ENCODE measurements at places on chromosomes 3 and 15.

DNA sequence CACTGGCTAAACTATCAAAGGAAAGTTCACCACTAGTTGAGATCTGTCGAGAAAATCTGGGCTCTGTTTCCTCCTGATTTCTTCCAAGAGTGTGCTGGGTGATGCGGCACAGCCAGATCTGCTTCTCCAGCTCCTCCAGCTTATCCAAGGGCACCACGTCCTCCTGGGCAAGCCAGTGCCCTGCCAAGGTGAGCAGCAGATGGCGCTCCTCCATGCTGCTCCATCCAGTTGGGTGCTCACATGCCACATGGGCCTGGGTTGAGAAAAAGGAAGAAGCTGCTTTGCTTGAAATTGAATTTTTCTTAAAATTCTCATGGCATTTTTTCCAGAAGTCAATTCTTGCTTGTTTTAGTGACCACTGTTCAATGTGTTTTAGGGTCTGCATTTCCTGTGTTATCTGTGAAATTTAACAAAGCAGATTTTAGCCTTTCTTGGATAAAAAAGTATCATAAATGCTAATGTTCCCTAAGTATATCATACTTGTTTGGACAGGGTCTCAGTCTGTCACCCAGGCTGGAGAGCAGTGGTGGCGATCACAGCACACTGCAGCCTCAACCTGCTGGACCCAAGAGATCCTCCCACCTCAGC is 47.3 kb downstream of the EIF3J start:
- peaks cover 8% of the 10 kb centered on the region for H3K4me1 ChIP-seq
- H3K36me3 ChIP-seq, result peaks cover 3% of the 10 kb centered on the region
- H3K27ac ChIP-seq, result no peak overlapping the region
- peak overlapping the region; percentile 4 for H3K4me3 ChIP-seq

- no peak overlapping the region for H3K4me3 ChIP-seq
- no peak overlapping the region for H3K27ac ChIP-seq
- no peaks in the 10 kb centered on the region for H3K36me3 ChIP-seq
- H3K4me1 ChIP-seq, result no peaks in the 10 kb centered on the region
- no peaks in the 10 kb centered on the region for H3K27me3 ChIP-seq
These were observed 14.6 kb upstream of the LMOD3 start for GRCh38 chr3:69137005-69137404.

DNA sequence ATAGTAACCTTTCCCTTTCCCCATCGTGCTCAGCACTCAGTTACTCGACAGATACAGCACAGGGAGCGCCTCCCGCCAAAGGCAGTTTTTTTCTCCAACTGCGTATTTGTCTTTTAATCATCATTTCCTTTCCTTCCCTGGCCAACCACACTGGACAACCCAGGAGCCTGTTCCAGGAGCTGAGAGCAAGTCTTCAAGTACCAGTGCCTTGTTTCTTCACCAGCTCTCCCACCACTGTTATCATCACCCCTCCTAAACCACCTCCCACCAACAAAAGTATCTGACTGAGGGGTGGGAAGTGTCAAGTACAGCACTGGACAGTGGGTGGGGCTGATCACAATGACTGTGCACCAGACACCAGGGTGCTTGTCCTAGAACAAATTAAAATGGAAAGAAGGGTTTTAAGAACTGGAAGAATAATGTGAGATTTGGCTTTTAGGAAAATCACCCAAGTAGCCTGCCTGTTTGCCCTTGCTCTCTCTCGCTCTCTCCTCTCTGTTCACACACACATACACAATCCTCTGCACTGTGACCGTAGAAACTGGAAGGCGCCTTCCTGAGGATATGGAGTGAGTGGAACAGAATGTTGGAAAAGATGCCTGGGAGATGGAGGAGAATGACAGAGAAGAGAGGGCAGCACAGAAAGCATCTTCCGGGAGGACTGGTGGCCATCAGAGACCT is 126.3 kb downstream of the TNIK start:
- no peaks in the 10 kb centered on the region for H3K27me3 ChIP-seq
- no peak for DNase-seq
- no peaks in the 10 kb centered on the region for H3K36me3 ChIP-seq
- H3K4me3 ChIP-seq, result no peak overlapping the region
- H3K27ac ChIP-seq, result no peak overlapping the region

GRCh38 chr15:65275728-65276126 is 11.0 kb downstream of the PARP16 start:
- H3K4me3 ChIP-seq, result peak overlapping the region; percentile 9
- H3K36me3 ChIP-seq, result peaks cover 13% of the 10 kb centered on the region
- H3K4me1 ChIP-seq, result peaks cover 56% of the 10 kb centered on the region
- no peaks in the 10 kb centered on the region for H3K27me3 ChIP-seq
- H3K27ac ChIP-seq, result peak overlapping the region; percentile 85
- no peak for DNase-seq

DNA sequence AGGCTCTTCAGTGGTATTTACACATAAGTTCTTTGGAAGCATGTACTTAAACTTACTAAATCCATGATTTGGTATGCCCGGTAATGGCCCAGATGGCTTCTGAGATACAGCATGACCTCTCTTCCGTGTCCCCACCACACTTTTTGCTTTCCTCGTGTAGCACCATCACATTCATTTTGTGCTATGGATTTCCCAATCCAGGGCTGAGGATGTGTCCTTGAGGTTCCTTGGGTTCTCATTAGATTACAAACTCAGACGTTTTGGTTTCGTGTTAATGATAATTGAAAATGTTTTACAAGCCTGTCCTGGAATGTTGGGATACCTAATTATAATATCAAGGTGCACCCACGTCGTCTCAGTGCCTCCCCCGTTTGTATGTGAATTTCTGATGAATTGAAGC is 7.3 kb downstream of the ABHD2 start:
- no peak for DNase-seq
- H3K4me1 ChIP-seq, result peaks cover 47% of the 10 kb centered on the region
- H3K36me3 ChIP-seq, result no peaks in the 10 kb centered on the region
- H3K27me3 ChIP-seq, result no peaks in the 10 kb centered on the region
- no peak overlapping the region for H3K4me3 ChIP-seq

- H3K27ac ChIP-seq, result no peak overlapping the region
- no peak for DNase-seq
These were observed 55.8 kb upstream of the PDZRN3 start for GRCh38 chr3:73680391-73681095.

DNA sequence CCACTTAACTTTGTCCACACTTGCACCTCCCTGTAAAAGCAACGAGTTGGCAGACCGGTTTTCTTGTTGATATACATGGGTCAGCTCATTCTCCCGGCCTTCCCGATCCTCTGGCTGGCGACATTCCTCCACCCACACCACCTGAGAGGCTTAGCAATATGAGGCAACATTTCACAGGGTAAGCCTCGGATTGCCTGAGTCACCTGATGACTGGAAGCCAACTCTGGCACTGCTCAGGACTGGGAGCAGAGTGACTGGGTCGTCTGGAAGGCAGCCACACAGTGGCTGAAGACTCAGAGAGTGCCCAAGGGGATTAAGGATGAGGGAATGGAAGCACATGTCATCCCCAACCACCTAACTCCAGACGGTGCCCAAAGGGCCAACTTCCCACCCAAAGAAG is 9.8 kb downstream of the HOMER2 start:
- H3K36me3 ChIP-seq, result no peaks in the 10 kb centered on the region
- no peak overlapping the region for H3K27ac ChIP-seq
- H3K4me3 ChIP-seq, result no peak overlapping the region
- no peaks in the 10 kb centered on the region for H3K4me1 ChIP-seq
- peaks cover 14% of the 10 kb centered on the region for H3K27me3 ChIP-seq

DNA sequence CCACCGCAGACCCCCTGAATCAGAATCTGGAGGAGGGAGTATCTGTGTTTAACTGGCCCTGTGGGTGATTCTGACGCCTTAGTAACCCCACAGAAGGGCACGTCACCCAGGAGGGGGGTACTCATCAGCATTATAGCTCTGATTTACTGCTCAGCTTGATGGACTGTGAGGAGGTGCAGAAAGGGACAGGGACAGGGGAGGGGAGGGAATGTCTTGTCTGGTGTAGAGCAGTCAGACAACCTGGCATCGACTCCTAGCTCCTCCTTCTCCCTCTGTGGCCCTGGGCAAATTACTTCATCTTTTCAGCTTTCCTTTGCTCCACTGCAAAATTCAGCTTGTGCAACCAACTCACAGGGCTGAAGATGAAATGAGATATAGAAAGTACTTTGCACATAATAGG is 42.3 kb upstream of the GLCE start:
- no peak overlapping the region for H3K4me3 ChIP-seq
- no peaks in the 10 kb centered on the region for H3K36me3 ChIP-seq
- H3K27ac ChIP-seq, result no peak overlapping the region
- H3K27me3 ChIP-seq, result peaks cover 3% of the 10 kb centered on the region

- H3K27me3 ChIP-seq, result peaks cover 24% of the 10 kb centered on the region
- DNase-seq, result no peak
- H3K36me3 ChIP-seq, result no peaks in the 10 kb centered on the region
- no peak overlapping the region for H3K27ac ChIP-seq
These were observed 1.0 kb downstream of the MASP1 start for GRCh38 chr3:187290503-187290902.

DNA sequence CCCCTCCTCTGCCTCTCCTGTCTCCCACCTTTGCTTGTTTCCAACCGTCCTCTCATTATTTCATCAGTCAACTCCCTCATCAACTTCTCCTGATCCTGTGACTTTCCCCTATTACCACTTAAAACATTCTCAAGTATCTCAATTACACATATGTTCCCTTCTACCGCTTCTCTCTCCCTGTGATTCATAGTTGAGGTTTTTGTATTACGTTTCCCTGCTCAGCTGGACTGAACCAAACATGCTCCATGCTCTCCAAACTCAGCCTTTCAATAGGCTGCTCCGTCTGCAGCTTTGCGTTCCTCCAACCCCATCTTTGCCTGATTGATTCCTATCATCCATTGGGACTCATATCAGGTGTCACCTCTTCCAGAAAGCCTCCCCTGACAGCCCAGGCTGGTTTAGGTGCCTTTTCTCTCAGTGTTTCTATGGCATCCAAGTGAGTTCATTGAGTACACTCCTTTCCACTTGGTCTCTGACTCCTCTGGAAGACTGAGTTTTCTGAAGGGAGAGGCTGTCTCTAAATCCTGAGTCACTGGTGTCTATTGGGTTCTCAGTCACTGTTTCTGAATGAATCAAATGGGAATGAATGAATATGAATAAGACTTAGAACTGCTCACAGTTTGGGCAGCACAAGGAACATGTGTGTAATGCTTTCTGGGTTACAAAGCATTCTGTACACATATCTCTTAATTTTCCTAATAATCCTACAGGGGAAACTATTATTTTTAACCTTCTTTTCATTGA is 56.4 kb downstream of the PLD1 start:
- H3K27me3 ChIP-seq, result peaks cover 3% of the 10 kb centered on the region
- H3K36me3 ChIP-seq, result no peaks in the 10 kb centered on the region
- DNase-seq, result no peak
- no peak overlapping the region for H3K4me3 ChIP-seq
- no peaks in the 10 kb centered on the region for H3K4me1 ChIP-seq

DNA sequence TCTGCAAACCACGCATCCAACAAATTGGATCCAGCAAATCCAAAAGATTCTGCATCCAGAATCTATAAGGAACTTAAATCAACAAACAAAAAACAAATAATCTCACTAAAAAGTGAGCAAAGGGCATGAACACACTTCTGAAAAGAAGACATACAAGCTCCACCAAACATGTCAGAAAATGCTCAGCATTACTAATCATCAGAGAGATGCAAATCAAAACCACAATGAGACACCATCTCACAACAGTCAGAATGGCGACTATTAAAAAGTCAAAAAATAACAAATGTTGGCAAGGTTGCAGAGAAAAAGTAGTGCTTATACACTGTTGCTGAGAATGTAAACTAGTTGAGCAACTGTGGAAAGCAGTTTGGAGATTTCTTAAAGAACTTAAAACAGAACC is 21.6 kb upstream of the SLC25A36 start:
- DNase-seq, result no peak
- no peak overlapping the region for H3K27ac ChIP-seq
- H3K36me3 ChIP-seq, result no peaks in the 10 kb centered on the region
- peaks cover 15% of the 10 kb centered on the region for H3K27me3 ChIP-seq

DNA sequence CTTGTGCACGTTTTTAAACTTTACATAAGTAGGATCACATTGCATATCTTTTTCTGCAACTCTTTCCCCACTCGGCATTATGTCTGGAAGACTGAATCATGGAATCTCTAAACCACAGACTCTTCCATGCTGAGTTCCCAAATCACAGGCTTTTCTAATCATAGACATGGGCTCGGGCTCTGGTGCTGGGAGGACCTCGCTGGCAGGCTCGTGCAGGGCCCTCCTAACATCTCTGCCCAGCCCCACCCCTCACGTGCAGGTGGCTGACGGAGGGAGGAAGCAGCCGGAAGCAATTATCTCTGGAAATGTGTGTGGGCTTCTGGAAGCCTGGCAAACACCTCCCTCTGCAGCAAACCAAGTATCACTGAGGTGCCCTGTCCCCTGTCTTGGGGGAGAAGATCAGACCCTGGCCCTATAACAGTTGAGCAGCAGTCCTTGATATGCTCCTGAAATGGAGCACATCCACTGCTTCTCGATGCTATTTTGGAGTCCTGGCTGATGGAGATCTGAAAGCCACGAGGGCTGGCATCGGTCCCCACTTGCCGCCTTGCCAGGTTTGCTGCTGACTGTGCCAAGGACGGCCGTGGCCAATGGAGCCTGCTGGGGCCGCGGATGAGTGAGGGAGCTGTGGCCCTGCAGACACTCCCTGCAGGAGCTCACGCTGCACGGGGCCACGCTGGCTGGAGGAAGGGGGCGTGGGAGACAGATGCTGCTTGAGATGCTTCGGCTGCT is 4.4 kb upstream of the IQSEC1 start:
- DNase-seq, result no peak
- H3K27ac ChIP-seq, result peak overlapping the region; percentile 63
- H3K4me1 ChIP-seq, result peaks cover 53% of the 10 kb centered on the region
- H3K27me3 ChIP-seq, result no peaks in the 10 kb centered on the region
- no peaks in the 10 kb centered on the region for H3K36me3 ChIP-seq
- peak overlapping the region; percentile 31 for H3K4me3 ChIP-seq

- no peak overlapping the region for H3K4me3 ChIP-seq
- H3K27ac ChIP-seq, result no peak overlapping the region
- H3K36me3 ChIP-seq, result no peaks in the 10 kb centered on the region
- H3K4me1 ChIP-seq, result no peaks in the 10 kb centered on the region
These were observed 354.1 kb downstream of the ROBO2 start for GRCh38 chr3:77394046-77394445.
